RWPE2 (cell line): ENCODE measurements at places on chromosomes 1 and 21.
A peak's percentile ranks its signal among the peaks of the same experiment; 100 is the strongest.

GRCh38 chr21:38333301-38334272 is 76.8 kb downstream of the KCNJ15 start:
- no peak for DNase-seq
- H3K4me3 ChIP-seq, result no peak overlapping the region
- no peaks in the 10 kb centered on the region for H3K36me3 ChIP-seq
- no peak overlapping the region for H3K27ac ChIP-seq
- no peaks in the 10 kb centered on the region for H3K27me3 ChIP-seq

DNA sequence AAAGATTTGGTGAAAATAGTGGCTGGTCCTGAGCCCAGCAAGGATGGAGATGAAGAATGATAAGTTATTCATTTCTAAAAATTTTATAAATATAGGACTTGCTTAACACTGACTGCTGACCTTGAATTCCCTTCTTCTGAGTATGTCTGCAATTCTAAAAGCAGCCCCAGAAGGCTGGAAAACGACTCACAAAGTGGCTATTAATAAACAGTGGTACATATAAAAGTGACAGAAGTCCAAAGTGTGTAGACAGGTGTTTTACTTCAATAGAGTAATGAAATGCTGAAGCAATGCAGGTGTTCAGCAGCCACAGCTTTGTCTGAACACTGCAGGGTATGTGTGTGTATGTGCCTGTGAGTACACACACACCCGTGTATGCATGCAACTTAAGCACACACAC is 219.0 kb upstream of the NRIP1 start:
- peaks cover 9% of the 10 kb centered on the region for H3K4me1 ChIP-seq
- H3K36me3 ChIP-seq, result no peaks in the 10 kb centered on the region
- no peak overlapping the region for H3K27ac ChIP-seq
- no peak overlapping the region for H3K4me3 ChIP-seq
- DNase-seq, result no peak
- H3K27me3 ChIP-seq, result no peaks in the 10 kb centered on the region

DNA sequence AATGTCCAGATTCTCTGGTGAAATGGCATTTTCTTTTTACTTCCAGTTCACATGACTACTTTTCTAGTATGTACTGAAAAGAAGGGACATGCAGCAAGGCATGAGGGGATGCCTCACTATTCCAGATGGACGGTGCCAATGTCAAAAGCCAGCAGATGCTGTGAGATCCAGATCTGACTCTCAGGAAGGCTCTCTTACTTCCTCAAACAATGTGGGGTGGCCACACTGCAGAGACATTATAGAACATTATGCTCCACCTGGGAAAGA is 17.7 kb downstream of the CRYZ start:
- no peaks in the 10 kb centered on the region for H3K27me3 ChIP-seq
- H3K27ac ChIP-seq, result no peak overlapping the region
- DNase-seq, result no peak
- peaks cover 5% of the 10 kb centered on the region for H3K36me3 ChIP-seq
- no peaks in the 10 kb centered on the region for H3K4me1 ChIP-seq
- H3K4me3 ChIP-seq, result no peak overlapping the region

GRCh38 chr1:8687039-8687438 is 130.4 kb downstream of the RERE start:
- H3K36me3 ChIP-seq, result no peaks in the 10 kb centered on the region
- H3K4me1 ChIP-seq, result peaks cover 7% of the 10 kb centered on the region
- no peak overlapping the region for H3K4me3 ChIP-seq
- H3K27me3 ChIP-seq, result no peaks in the 10 kb centered on the region

DNA sequence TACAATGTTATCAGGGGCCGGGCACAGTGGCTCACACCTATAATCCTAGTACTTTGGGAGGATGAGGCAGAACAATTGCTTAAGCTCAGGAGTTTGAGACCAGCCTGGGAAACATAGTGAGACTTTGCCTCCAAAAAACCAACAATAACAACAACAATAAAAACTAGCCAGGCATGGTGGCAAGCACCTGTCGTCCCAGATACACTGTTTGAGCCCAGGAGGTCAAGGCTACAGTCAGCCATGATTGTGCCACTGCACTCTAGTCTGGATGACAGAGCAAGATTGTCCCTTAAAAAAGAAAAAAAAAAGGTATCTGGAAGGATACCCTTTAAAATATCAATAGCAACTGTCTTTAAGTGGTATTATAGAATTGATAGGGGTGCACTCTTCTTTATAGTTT is 16.1 kb downstream of the SORT1 start:
- H3K27me3 ChIP-seq, result no peaks in the 10 kb centered on the region
- no peak overlapping the region for H3K27ac ChIP-seq
- H3K4me3 ChIP-seq, result no peak overlapping the region
- no peak for DNase-seq

DNA sequence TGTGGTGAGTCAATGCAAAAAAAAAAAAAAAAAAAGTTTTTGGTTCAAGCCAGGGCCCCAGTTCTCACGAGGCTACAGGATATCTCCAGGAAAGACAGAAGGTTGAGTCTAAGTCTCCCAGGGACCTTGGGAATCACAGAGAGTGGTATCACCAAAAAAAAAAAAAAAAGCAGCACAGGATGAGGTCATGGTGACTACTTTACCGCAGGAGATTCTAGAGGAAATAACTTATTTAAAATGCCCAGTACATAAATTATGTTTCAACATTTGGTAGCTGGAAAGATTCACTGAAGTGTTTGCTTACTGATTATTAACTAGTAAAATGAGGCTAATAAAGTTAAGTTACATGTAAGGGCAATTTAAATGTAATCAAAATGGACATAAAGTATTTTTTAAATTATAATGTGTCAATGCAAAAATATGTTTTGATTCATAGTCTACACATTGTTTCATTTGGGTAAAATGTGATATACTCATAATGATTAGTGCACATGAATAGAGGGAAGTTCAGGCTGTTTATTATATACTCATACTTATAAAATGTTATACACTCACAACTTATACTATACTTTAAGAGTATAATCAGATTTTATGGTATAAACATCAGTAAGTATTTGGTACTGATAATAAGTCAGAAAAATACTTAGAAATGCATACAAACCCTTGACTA is 84.1 kb downstream of the PLPPR5 start:
- H3K27ac ChIP-seq, result peak overlapping the region; percentile 88
- H3K4me3 ChIP-seq, result no peak overlapping the region
- DNase-seq, result no peak
- peaks cover 30% of the 10 kb centered on the region for H3K4me1 ChIP-seq

GRCh38 chr1:15229707-15230131 is 17.3 kb upstream of the FHAD1 start:
- no peak overlapping the region for H3K4me3 ChIP-seq
- DNase-seq, result no peak
- no peaks in the 10 kb centered on the region for H3K36me3 ChIP-seq
- H3K4me1 ChIP-seq, result no peaks in the 10 kb centered on the region
- H3K27ac ChIP-seq, result no peak overlapping the region

DNA sequence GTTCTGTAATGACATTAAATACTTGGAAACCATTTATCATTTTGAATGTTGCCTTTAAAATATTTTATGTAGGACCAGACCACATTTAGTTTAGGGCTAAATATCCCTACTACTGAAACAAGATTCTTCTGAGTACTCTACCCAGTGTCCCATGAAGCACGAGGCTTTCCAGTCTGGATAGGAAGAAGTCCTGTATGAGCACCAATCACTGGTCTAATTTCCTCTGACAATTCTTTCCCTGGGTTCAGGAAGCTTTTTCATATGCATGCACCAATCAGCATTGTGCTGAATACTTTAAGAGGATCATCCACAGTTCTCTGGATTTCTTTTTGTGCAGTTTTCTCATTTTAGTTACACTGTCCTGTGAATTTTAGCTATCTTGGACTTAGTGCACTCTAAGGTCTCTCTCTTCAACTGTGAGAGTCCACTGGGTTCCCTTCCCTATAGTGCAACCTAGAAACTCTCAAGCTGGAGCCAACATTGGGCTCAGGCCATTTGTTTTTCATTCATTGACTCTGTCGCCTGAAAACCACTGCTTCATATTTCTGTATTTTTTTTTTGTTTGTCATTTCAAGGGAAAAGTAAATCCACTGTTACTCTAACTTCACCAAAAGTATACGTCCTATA is 45.9 kb downstream of the TUT4 start:
- no peaks in the 10 kb centered on the region for H3K4me1 ChIP-seq
- DNase-seq, result no peak
- H3K27ac ChIP-seq, result no peak overlapping the region
- no peak overlapping the region for H3K4me3 ChIP-seq
- no peaks in the 10 kb centered on the region for H3K27me3 ChIP-seq

- H3K27ac ChIP-seq, result no peak overlapping the region
- DNase-seq, result no peak
- H3K4me3 ChIP-seq, result no peak overlapping the region
- H3K4me1 ChIP-seq, result no peaks in the 10 kb centered on the region
These were observed 315.9 kb downstream of the PDE4B start for GRCh38 chr1:66108624-66109023.

- H3K4me1 ChIP-seq, result peaks cover 9% of the 10 kb centered on the region
- H3K27me3 ChIP-seq, result no peaks in the 10 kb centered on the region
- DNase-seq, result no peak
- no peaks in the 10 kb centered on the region for H3K36me3 ChIP-seq
These were observed 46.4 kb upstream of the TRABD2B start for GRCh38 chr1:48043622-48044021.

GRCh38 chr1:10640843-10641553 is 155.4 kb downstream of the CASZ1 start:
- DNase-seq, result no peak
- no peak overlapping the region for H3K27ac ChIP-seq
- H3K36me3 ChIP-seq, result no peaks in the 10 kb centered on the region
- no peaks in the 10 kb centered on the region for H3K27me3 ChIP-seq

- no peak overlapping the region for H3K4me3 ChIP-seq
- H3K4me1 ChIP-seq, result peaks cover 31% of the 10 kb centered on the region
- no peaks in the 10 kb centered on the region for H3K27me3 ChIP-seq
- DNase-seq, result peak; percentile 82
- no peaks in the 10 kb centered on the region for H3K36me3 ChIP-seq
These were observed 20.6 kb downstream of the ETNK2 start for GRCh38 chr1:204130981-204131892.

DNA sequence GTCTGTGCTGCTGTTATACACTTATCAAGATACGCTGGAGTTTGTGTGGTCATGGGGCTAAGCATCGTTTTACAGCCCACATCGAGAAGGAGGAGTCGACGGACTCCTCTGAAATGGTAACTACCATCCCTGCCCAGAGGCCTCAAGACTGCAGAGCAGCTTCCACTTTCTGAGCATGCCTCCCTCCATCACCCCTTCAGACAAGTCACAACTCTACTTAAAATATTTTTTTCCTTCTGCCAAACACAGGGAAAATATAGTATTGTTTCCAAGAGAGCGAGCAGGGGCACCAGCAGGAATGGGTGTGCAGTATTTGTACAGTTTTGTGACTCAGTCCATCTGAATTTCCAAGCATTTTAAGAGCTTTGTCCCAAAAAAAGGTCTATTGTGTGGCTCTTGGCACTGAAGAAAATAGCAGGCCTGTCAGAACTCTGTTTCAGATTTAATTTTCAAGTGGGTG is 14.1 kb downstream of the EVA1C start:
- H3K27ac ChIP-seq, result peak overlapping the region; percentile 91
- no peaks in the 10 kb centered on the region for H3K27me3 ChIP-seq
- H3K4me3 ChIP-seq, result no peak overlapping the region
- DNase-seq, result no peak

DNA sequence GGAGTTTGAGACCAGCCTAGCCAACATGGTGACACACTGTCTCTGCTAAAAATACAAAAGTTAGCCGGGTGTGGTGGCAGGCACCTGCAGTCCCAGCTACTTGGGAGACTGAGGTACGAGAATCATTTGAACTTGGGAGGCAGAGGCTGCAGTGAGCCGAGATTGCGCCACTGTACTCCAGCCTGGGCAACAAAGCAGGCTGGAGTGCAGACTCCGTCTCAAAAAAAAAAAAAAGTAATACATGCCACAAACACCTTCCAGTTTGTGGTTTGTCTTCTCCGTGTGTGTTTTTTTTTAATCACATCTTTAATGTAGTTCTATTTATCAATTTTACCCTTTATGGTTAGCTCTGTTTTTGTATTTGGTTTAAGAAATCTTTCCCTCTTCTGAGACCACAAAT is 22.3 kb downstream of the POGZ start:
- H3K4me3 ChIP-seq, result no peak overlapping the region
- no peaks in the 10 kb centered on the region for H3K27me3 ChIP-seq
- DNase-seq, result no peak
- peaks cover 10% of the 10 kb centered on the region for H3K4me1 ChIP-seq
- H3K27ac ChIP-seq, result no peak overlapping the region

GRCh38 chr21:35436899-35437298 is 387.8 kb upstream of the RUNX1 start:
- H3K4me3 ChIP-seq, result no peak overlapping the region
- H3K36me3 ChIP-seq, result no peaks in the 10 kb centered on the region
- H3K27ac ChIP-seq, result no peak overlapping the region

- no peak overlapping the region for H3K4me3 ChIP-seq
- H3K4me1 ChIP-seq, result peaks cover 4% of the 10 kb centered on the region
- no peak for DNase-seq
- H3K36me3 ChIP-seq, result no peaks in the 10 kb centered on the region
- no peak overlapping the region for H3K27ac ChIP-seq
These were observed 12.4 kb upstream of the PRPF38B start for GRCh38 chr1:108679586-108680213.

DNA sequence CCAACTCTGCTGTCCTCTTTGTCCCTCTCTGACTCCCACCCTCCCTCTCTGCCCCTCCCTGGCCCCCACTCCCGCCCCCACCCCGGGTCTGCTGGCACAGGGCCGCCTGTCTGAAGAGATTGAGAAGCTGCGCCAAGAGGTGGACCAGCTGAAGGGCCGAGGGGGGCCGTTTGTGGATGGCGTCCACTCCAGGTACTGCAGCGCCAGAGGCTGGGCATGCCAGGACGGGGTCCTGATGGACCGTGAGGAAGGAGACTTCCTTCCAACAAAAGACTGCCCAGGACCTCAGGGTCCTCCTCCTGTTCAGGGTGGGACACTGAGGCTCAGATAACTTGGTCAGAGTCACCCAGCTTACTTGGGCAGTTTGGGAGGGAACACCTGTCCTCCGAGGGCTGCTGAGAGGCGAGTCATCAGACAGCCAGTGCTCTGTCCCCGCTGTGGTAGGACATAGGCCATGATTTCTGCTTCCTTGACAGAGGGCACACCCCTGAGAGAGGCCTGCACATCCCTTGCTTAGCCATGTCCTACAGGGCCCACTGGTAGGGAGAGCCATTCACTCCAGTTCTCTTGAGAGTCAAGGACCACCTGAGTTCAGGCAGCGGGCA is 23.4 kb downstream of the PPFIA4 start:
- H3K4me1 ChIP-seq, result peaks cover 6% of the 10 kb centered on the region
- DNase-seq, result no peak
- no peaks in the 10 kb centered on the region for H3K27me3 ChIP-seq
- H3K4me3 ChIP-seq, result no peak overlapping the region
- H3K27ac ChIP-seq, result no peak overlapping the region

GRCh38 chr1:48084826-48085225 is 87.6 kb upstream of the TRABD2B start:
- no peak overlapping the region for H3K4me3 ChIP-seq
- no peak for DNase-seq
